ENCODE measurements at places on chromosomes 1 and 21.
A peak's percentile ranks its signal among the peaks of the same experiment; 100 is the strongest.

DNA sequence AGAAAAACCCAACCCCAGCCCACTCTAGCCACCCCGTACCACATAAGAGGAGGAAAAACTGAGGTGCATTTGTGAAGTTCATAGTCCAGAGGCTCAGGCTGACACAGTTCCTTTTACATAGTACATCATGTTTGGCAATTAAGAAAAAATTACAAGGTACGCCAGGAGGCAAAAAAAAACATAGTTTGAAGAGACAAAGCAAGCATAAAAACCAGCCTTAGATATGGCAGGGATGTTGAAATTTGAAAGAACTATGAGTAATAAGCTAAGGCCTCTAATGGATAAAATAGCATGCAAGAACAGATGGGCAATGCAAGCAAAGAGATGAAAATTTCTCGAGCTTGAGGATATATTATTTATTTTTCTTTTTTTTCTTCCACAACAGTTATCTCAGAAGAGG lies 31.9 kb downstream of the MIXL1 start:
- no peak for DNase-seq

DNA sequence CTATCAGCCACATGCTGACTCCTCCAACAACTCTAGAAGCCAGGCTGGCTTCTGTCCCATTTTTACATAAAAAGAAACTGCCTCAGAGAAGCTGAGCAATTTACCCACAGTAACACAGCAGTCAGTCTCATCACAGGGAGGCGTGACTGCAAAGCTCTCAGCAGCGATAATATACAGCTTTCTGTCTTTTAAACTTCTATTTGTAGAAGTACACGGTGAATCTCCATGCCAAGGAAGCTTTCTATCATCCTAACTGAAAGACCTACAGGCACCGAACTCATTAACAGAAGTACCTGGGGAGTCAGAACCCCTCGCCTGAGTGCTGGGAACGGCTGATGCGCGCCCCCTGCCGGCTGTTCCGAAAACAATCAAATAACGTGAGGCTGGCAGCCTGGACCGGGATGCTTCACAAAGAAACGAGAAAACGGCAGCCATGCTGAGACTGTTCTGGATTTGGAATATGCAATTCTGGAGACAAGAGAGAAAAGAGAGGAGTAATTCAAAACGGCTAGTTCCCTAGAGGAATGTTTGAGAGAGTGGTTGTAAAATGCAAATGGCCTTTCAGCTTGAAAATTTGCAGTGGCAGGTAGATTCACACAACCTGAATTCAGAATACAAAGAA lies 43.5 kb upstream of the RAB4A start:
- peak; percentile 68 for DNase-seq

GRCh38 chr1:202648605-202649226 lies 61.5 kb downstream of the SYT2 start:
- no peak for DNase-seq

DNA sequence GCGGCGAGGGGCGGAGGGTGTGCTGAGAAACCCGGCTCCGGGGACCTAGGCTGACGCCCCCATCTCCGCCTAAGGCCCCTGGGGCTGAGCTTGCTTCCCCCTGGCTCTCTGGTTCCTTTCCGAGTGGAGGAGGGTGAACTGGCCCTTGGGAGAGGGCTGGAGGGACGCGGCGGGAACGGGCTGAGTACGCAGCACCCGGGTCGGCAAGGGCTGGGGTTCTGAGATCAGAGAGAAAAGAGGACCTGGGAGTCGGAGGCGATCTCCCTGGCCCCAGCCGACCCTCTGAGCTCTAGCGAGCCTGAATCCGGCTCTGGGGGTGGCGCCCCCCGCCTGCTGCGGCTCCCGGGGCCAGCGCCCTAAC lies 270.8 kb downstream of the FOXD2 start:
- no peak for DNase-seq

- DNase-seq, result no peak
Observed at GRCh38 chr1:200029035-200029821, 1.7 kb downstream of the NR5A2 start.

DNA sequence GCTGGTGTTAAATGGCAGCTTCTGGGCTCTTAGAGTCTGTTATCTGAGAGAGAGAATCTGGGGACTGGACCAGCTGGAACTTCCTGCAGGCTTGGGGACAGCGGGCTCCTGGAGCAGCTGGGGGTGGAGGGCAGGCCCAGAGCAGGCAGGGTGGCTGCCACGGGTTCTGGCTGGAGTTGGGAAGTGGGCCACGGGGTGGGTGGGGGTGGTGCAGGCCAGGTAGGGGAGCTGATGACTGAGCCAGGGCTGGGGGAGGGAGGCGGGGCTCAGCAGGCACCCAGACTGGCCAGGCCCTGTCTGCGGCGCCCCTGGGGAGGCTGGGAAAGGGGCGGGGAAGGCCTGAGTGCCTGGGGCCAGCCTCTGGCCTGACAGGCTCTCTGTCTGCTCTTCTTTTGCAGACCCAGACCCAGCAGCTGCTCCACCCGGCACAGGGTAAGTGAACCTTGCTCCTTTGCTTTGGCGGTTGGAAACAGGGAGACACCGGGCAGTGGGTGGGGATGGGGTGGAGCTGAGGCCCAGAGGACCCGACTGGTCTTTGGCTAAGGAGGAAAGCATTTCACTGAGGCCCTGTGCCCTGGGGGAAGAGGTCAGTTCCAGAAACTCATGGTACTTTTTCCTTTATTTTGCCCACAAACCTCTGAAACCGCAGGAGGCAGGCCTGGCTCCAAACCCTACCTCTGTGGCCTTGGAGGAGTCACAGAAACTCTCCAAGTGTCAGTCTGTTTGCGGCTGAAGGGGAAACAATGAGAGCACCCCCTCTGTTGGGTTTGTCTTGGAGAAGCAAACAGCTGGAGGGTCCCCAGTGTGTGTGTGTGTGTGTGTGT lies 48.8 kb downstream of the ARHGEF10L start:
- DNase-seq, result no peak
